ENCODE measurements at places on chromosomes 6 and 20. TPM values are rescaled to one million over a fixed set of nuclear protein-coding genes. Genes with fewer than 3 reads are reported as not detected.

GPR63 gene
- 4.5 TPM for polyA plus RNA-seq

TFAP2A gene
- polyA plus RNA-seq: 26.3 TPM

RAET1G gene
- polyA plus RNA-seq: 1.3 TPM

COL21A1 gene
- polyA plus RNA-seq: 102 TPM

FLRT3 gene
- polyA plus RNA-seq: 137 TPM

PRIM2 gene
- polyA plus RNA-seq: 17.0 TPM

BANF2 gene
- polyA plus RNA-seq: not detected

ULBP3 gene
- polyA plus RNA-seq: 10.7 TPM
